ENCODE measurements at places on chromosomes 3 and 15.

DNA sequence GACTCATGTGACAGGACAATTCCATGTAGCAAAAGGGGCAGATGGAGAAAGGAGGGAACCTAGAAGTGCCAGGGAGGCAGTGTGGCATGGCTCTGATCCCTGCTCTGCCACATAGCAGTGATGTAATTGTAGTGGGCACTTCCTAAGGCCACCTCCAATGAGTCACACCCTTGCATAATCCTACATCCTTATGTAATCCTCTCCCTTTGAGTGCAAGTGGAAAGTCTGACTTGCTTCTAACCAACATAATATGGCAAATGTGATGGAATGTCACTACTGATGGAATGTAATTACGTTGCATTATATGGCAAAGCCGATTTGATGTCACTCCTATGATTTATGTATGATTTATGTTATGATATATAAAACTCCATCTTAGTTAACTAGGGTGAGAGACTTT, 72.9 kb upstream of the ATP2C1 start:
- no peak for DNase-seq

DNA sequence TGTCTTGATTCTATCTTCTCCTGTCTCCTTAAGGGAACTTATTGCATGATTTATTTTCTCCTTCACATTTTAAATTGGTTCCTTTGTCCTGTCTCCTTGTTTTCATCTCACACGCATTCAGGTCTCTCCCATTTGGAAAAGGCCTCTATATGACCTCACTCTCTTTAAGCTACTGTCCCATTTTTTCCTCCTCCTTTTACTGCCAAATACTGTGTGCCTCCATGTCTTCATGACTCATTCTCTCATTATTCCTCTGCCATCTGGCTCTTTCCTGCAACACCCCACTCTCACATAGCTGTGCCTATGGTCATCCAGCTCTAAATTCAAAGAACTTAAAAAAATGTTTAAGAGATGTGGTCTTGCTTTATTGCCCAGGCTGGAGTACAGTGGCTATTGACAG, 48.0 kb downstream of the TYRO3 start:
- no peak for DNase-seq

DNA sequence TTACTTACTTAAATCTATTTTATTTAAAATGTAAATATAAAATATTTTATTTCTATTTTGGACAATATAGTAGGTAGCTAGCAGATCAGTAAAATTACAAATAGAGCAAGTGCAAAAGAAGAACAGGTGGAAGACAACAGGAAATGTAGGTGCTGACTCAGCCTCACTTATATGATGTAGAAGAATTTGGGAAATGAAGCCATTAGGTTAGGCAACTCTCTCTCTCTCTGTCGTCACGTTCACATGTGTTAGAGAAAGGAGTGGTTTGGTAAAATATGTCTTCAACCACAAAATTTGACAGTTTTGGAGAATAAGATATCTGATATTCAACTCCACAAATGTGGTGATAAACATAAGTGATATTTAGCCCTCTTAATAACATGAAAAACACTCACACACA, 532.5 kb upstream of the KCNMB2 start:
- DNase-seq = no peak

- no peak for DNase-seq
Measured at GRCh38 chr3:12796171-12797123, at the start of gene CAND2. Gene CAND2, plus strand, starts transcription at chr3:12796680. Its CDS starts 41 bp downstream, at chr3:12796721.

GRCh38 chr3:38111696-38112377, 25.1 kb downstream of the ACAA1 start:
- DNase-seq = no peak

GRCh38 chr3:119257654-119258410, 17.2 kb upstream of the B4GALT4 start:
- no peak for DNase-seq

- DNase-seq = no peak
Measured at GRCh38 chr3:36741285-36741684, 23.1 kb downstream of the DCLK3 start.

DNA sequence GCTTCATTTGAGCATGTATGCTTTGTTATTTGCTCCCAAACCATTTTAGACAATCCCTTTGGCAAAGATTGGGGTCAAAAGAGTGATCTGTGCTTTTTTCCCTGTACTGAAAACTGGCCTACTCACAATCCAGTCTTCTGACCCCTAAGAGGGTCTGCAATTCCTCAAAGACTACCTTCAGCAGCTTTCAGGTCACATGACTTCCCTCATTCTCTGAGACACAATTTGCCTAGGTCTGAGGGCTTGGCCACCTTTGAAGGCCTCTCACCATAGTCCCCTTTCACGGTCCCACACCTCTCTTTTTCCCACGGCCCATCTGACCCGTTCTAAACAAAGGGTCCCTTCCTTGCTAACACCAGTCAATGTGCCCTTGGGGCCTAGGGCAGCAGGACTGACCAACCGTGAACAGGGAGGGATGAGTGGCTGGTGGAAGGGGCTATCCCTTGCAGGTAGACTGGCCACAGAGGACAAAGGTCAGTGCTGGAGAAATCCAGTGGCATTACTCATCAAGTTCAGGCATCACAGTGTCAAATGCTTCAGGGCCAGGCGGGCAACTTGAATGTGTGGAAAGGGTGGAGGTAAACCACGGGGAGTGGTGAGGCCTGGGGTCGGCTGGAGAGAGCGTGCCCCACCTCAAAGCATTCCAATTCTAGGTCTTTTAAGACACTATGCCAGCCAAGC, 10.8 kb downstream of the RASL12 start:
- no peak for DNase-seq

- no peak for DNase-seq
Measured at GRCh38 chr3:152621006-152621868, 213.7 kb upstream of the P2RY1 start.

- DNase-seq = no peak
Measured at GRCh38 chr15:50166216-50166615, 15.8 kb upstream of the SLC27A2 start.

GRCh38 chr3:16871915-16872842, 12.6 kb upstream of the PLCL2 start:
- DNase-seq = no peak

DNA sequence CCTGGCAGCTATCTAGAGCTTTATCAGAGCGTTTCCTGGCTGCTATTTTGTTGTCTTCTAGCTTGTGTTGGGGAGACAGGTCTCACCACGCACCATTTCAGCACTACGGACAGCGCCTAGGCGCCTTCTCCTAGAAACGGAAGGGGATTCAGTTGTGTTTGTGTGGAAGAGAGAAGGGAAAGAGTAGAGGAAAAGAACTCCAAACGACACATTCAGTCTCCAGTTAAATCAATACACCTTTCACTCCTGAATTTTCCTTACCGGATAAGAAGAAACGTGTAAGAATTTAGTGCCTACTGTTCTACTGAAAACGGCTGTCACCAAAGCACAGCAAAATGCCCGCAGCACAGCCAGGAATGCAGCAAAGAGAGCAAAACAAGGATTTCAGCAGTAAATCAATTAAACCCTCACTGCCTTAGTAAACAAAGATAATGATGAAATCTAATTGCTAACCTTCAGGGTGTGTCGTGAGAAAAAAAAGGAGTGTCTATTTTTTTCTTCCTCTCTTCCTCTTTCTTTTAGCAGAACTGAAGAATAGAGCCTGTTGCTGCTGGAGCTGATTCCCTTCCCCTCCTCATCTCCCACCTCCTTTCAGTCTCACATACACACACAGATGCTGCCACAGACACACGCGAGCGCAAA, 412 bp upstream of the CTXN2 start:
- DNase-seq = no peak

DNA sequence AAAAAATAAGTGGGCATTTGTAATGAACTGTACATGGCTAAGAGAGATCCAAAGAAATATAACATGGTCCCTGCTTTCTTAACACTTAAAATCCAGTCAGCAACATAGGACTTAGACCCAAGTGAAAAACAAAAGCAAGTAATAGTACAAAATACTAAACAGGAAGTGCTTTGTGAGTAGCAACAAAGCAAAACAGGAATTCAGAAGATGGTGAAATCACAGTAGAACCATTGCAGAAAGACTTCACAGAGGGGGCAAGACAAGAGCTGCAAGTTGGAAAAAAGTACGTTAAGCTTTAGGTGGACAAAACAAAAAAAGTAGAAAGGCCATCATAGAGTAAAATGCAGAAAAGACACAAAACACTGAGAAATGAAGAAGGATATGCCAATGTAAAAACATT, 116.0 kb downstream of the TBC1D5 start:
- no peak for DNase-seq

GRCh38 chr3:42612217-42612616, 11.7 kb downstream of the NKTR start:
- no peak for DNase-seq

DNA sequence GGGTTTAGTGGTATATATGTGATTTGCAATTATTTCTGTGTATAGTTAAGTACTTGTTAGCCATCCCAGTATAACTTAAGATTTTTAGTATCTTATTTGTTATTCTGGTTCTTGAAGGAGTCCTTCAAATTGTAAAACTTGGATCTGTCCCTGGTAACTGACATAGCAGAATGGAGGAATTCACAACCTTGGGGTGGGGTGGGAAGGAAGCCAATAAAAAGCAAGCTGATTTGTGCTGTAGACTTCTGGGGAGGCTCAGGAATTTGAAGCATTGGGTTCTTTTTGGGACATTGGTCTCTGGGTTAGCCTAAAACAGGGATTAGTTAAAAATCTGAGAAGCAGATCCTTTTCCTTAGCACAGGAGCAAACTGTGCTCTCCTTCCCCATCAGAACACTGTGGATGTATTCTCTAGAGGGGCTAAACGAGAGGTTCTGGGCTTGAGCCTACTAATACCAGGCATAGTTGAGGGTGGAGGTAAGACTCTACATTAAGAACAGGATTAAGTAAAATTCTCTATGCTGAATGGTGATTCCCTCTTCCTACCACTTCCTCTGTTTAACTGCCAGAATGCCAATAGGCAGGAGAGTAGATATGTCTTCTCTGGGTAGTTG, 42.2 kb downstream of the GMPS start:
- no peak for DNase-seq

DNA sequence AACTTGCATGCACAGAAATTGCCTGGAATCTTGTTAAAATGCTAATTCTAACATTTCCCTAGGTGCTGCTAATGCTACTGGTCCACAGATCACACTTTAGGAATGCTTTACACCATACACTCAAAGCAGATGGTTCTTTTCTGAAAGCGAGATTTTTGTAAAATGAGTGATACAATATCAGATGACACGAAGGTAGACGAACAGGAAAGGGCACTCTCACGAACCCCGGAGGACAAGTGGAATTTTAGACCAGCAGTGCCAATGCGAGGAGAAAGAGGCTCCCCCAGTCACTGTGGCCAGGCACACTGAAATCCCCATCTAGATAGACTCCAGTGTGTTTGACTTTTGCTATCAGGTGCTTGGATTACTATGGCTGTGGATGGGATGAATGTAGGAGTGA, 21.0 kb downstream of the FAIM start:
- DNase-seq = no peak

GRCh38 chr15:98599909-98600691, 48.2 kb upstream of the IGF1R start:
- DNase-seq = peak; percentile 8

DNA sequence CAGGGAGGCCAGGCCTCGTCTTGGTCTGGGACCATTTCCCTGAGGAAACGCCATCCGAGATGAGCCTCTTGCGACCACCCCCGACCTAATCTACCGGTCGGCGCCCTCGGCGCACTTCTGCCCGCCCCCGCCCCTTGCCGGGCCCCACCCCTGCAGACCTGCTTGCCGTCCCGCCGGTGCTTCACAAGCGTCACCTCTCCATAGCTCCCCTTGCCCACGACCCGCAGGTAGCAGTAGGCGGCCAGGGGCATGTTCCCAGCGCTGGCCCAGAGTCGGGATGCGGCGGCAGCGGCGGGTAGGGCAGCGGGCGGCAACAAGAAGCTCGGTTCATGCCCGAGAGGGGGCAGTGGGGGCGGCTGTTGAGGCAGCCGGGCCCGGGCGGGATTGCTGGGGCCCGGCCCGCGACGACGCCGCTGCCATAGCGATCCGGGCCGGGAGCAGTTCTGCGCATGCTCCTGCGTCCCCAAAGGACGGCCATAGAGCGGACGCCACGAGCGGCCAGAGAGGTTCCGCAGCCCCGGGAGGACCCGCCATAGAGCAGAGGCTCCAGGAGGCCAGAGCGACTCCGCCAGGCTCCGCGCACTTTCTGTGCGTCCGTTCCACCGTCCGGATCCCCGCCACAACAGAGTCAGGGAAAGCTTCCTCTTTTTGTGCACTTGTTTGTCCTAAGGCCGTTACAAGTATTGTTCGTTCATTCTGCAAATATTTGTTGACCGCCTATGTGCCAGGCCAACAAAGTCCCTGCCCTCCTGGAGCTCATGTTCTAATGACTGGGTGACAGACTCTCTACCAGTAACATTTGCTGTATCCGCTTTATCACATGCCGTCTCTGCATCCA, at the start of gene NEK4:
Gene NEK4, minus strand, starts transcription at position 445 of the 838 bp plus-strand sequence. Its CDS starts 194 bp downstream, at position 251.
- peak; percentile 65 for DNase-seq

DNA sequence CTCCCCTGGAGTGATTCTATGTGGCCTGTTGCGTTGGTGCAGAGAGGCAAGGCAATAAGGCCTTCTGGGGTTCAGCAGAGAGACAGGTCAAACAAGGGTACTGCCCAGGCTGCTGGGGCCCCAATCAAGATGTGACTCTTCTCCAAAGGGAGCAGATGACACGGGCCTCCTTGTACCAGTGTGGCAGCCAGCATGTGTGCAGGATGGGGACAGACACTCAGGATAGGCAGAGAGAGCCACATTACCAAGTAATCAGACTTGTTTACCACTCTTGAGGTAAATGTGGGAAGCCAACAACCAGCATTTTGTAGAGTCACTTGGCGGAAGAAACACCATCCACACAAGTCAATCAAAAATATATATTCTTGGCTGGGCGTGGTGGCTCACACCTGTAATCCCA, 95.3 kb upstream of the DLG1 start:
- no peak for DNase-seq

DNA sequence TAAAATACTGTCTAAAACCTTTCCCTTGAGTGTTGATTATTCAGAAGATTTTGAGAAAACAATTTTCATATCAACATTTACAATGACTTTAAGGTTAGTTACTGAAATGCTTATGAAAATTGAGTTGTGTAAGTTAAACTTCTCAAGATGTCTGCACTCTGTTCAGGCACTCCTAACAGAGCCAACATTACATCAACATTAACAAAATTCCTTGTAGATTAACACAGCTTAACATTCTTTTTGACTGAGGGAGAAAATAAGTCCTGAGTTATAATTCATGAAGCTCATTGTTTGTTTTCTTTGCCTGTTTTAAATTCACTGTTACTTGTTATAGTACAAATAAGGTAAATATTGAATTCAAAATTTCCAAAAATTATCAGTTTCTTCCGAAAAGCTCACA, 9.0 kb downstream of the ACKR4 start:
- DNase-seq = no peak

GRCh38 chr3:168794427-168794826, 698.7 kb upstream of the GOLIM4 start:
- no peak for DNase-seq
